ENCODE measurements at places on chromosomes 2 and 18. TPM values are rescaled to one million over a fixed set of nuclear protein-coding genes. Genes with fewer than 3 reads are reported as not detected.

The FAP gene
- total RNA-seq, result not detected

DNA sequence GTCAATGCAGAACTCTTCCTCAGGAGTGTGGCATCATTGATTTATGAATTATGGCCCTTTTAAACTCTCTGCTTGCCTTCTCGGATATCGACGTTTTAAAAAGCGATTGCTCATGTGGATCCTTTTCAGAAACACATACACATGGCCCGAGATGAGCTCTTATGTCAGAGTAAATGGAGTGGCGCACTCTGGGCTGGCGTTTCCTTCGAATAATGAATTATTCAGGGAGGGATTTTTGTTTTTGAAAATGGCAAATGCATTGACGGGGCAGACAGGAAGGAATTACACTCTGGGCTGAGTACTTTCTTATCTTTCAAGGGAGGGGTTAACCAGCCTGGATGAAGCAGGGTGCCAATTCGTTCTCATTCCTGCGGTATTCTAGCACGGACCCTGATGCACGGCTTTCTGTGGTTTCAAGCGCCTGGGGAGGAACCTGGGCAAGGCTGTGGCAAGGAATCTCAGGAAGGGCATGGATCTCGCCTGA lies 142.7 kb downstream of the PRKCE start:
- H3K4me1 ChIP-seq, result no peaks in the 10 kb centered on the region
- DNase-seq, result no peak
- no peaks in the 10 kb centered on the region for H3K36me3 ChIP-seq
- H3K4me3 ChIP-seq, result no peak overlapping the region

The PCARE gene
- total RNA-seq, result not detected

- H3K4me3 ChIP-seq, result no peak overlapping the region
- no peaks in the 10 kb centered on the region for H3K36me3 ChIP-seq
- no peak overlapping the region for H3K27ac ChIP-seq
- peaks cover 7% of the 10 kb centered on the region for H3K27me3 ChIP-seq
- H3K4me1 ChIP-seq, result no peaks in the 10 kb centered on the region
Observed at GRCh38 chr18:354003-354402, 86.2 kb upstream of the THOC1 start.

The ABHD1 gene
- 0.96 TPM for total RNA-seq

Data from activated T-helper 1 cell treated with anti-CD3 and anti-CD28 coated beads, Interleukin-12 subunit alpha, Interleukin-12 subunit beta, Interleukin-2, Interleukin-4 antibody, amounts not matched to agents 30 ng/mL and 10 ng/mL and 1 ng/mL, durations not matched to agents 14 hours and 24 hours and 36 hours (primary cell).